CD4-positive, alpha-beta T cell treated with Interleukin-15 for 4 hours (primary cell): ENCODE measurements at places on chromosomes 4 and X.

GRCh38 chr4:156584100-156584499, 387.5 kb downstream of the PDGFC start:
- no peak for DNase-seq

GRCh38 chr4:181350615-181351415, 892.4 kb upstream of the TENM3 start:
- DNase-seq: no peak

- no peak for DNase-seq
These were observed 3.4 kb downstream of the GPR78 start for GRCh38 chr4:8583655-8584025.

GRCh38 chr4:55366621-55367020, 20.6 kb downstream of the SRD5A3 start:
- DNase-seq: no peak

DNA sequence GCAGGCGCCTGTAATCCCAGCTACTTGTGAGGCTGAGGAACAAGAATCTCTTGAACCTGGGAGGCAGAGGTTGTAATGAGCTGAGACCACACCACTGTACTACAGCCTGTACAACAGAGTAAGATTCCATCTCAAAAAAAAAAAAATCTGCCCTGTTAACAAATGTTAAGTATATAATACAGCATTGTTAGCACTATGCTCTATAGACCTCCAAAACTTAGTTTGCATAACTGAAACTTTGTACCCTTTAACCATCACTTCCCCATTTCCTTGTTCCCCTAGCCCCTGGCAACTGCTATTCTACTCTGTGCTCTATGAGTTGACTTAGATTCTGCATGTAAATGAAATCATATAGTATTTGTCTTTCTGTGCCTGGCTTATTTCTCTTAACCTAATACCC, 76.7 kb downstream of the TAB3 start:
- no peak for DNase-seq

DNA sequence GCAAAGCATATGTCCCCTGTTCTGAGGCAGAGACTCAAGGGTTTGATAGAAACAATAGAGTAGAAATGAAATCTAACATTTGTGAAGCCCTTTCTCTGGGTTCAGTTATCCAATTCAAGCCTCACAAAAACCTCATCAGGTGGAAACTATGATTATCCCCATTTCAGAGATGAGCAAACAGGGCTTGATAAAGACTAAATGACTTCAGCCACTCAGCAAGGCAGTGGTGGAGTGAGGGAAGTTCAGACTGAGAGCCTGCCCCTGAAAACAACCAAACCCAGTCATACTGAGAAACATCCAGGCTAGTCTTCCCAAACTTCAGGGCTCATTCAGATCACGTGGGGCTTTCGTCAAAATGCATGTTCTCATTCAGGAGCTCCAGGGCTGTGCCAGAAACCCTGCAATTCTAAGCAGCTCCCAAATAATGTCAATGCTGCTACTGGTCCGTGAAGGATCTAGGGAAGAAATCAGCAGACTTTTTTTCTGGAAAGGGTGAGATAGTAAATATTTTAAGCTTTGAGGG, 109.6 kb upstream of the KIT start:
- DNase-seq: no peak

GRCh38 chr4:147704846-147705245, 20.9 kb upstream of the PRMT9 start:
- DNase-seq: no peak

DNA sequence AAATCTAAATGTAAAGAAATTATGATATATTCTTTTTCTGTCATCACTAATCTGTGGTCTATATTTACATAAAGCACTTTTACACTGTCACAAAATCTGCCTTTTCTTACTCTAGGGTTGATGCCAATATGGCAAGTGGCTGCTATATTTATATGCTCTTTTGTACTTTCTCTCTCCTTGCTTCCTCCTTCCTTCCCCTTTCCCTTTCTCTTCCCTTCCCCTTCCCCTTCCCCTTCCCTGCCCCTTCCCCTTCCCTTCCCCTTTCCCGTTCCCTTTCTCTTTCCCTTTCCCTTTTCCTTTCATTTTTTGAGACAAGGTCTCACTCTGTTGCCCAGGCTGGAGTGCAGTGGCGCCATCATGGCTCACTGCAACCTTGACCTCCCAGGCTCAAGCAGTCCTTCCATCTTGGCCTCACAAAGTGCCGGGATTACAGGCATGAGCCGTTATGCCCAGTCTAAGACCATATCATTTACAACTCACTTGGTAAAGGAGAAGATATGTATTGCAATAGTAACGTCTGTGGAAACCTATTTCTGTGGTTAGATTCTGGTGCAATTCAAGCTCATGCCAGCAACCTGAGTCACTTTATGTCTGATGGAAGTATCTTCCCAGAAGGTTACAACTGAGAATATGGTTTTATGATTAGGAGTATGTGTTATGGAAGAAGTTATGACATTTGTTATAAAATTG, 13.9 kb upstream of the PLAC8 start:
- DNase-seq: no peak

DNA sequence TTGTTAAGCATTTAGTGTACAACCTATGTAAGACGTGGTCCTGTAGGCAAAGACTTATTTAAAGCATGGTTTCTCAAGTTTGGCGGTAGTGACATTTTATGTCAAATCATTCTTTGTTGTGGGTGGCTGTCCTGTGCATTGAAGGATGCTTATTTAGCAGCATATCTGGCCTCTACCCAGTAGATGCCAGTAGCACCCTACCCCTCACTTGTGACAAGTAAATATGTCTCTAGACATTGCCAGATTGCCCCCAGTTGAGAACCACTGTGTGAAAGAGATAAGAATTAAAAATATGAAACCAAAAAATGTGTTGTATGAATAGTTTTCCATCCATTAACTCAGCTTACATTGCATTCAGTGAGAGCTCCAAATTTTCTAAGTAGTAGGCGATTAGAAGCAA, 25.5 kb downstream of the MMAA start:
- no peak for DNase-seq
